ENCODE measurements at places on chromosomes 5 and 9. TPM values are rescaled to one million over a fixed set of nuclear protein-coding genes. Genes with fewer than 3 reads are reported as not detected.

The NUTM2F gene
- total RNA-seq = not detected

The PCDHA3 gene
- total RNA-seq = not detected

The SLC2A6 gene
- 5.5 TPM for total RNA-seq

The FOXI1 gene
- not detected for total RNA-seq

The SLC35D2 gene
- total RNA-seq = 25.7 TPM

The KDM3B gene
- 72.0 TPM for total RNA-seq

The REEP5 gene
- 18.7 TPM for total RNA-seq

The IFNA6 gene
- total RNA-seq = not detected

The PCDHGA8 gene
- not detected for total RNA-seq

The ZNG1F gene
- 1.0 TPM for total RNA-seq
